ENCODE measurements at places on chromosomes 11 and 22. TPM values are rescaled to one million over a fixed set of nuclear protein-coding genes. Genes with fewer than 3 reads are reported as not detected.

DDIAS gene
- 10.1 TPM for total RNA-seq

SGSM1 gene
- total RNA-seq = 0.35 TPM

CELSR1 gene
- 0.13 TPM for total RNA-seq

GRCh38 chr11:31794548-31794947 is 16.6 kb downstream of the PAX6 start:
- no peak overlapping the region for H3K27ac ChIP-seq
- H3K36me3 ChIP-seq = peaks cover 4% of the 10 kb centered on the region
- H3K4me1 ChIP-seq = peaks cover 9% of the 10 kb centered on the region
- H3K27me3 ChIP-seq = peaks cover 43% of the 10 kb centered on the region
- no peak for DNase-seq
- no peak overlapping the region for H3K4me3 ChIP-seq

DNA sequence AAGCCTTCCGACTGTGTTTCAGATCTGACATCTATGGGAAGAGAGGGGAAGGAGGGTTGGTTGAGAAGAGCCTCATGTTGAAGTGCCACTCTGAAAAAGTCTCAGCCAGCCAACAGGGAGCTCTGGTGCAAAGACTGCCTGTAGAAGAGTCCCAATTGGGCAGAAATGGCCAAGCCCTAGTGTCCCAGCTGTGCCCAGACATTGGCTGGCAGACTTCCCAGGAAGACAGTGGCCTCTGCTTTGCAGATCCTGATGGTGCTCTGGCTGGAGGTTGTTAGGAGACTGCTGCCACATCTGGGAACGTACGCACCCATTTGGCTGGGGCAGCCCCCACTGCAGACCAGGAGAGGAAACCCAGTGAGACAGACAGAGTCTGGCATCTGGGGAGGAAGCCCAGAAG is 3.2 kb upstream of the PLA2G3 start:
- DNase-seq = no peak
- H3K4me3 ChIP-seq = no peak overlapping the region
- no peaks in the 10 kb centered on the region for H3K36me3 ChIP-seq

GRCh38 chr22:26522012-26522411 is 9.7 kb upstream of the TFIP11 start:
- H3K36me3 ChIP-seq = peaks cover 27% of the 10 kb centered on the region
- DNase-seq = no peak
- no peaks in the 10 kb centered on the region for H3K4me1 ChIP-seq
- H3K4me3 ChIP-seq = no peak overlapping the region

- no peak overlapping the region for H3K27ac ChIP-seq
- DNase-seq = no peak
- H3K4me3 ChIP-seq = no peak overlapping the region
- no peaks in the 10 kb centered on the region for H3K36me3 ChIP-seq
These were observed 29.9 kb downstream of the GUCY1A2 start for GRCh38 chr11:106988151-106989077.

DNA sequence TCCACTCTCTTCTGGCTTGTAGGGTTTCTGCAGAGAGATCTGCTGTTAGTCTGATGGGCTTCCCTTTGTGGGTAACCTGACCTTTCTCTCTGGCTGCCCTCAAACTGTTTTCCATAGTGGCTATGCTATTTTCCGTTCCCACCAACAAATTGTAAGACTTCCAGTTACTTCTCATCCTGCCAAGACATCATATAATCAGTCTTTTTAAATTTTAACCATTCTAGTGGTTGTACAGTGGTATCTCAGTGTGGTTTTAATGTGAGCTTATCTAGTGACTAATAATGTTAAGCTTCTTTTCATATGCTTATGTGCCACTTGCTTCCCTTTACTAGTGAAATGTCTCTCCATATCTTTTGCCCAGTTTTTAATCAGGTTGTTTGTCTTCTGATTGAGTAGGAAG is 13.6 kb upstream of the TRIM29 start:
- no peak overlapping the region for H3K27ac ChIP-seq
- H3K4me1 ChIP-seq = no peaks in the 10 kb centered on the region
- H3K36me3 ChIP-seq = no peaks in the 10 kb centered on the region
- H3K27me3 ChIP-seq = peaks cover 49% of the 10 kb centered on the region
- H3K4me3 ChIP-seq = no peak overlapping the region
- no peak for DNase-seq
